ENCODE measurements at places on chromosomes 6 and 20. TPM values are rescaled to one million over a fixed set of nuclear protein-coding genes. Genes with fewer than 3 reads are reported as not detected.

Gene PEX7
- total RNA-seq: 6.6 TPM

Gene TFAP2A
- total RNA-seq: 29.4 TPM

Gene PTPRT
- not detected for total RNA-seq

Gene NUP153
- total RNA-seq: 48.3 TPM

Gene AFG1L
- total RNA-seq: 4.1 TPM

Gene CSE1L
- 272 TPM for total RNA-seq

Gene SPATS1
- total RNA-seq: not detected

Gene PTPRK
- 64.7 TPM for total RNA-seq

Gene LPA
- not detected for total RNA-seq

Gene TMEM244
- total RNA-seq: not detected

Gene RBCK1
- total RNA-seq: 137 TPM

Gene LSM2
- total RNA-seq: 93.7 TPM

Gene B4GALT5
- total RNA-seq: 18.1 TPM

Gene DEFB116
- total RNA-seq: not detected

Gene THBS2
- total RNA-seq: not detected

Gene OLIG3
- not detected for total RNA-seq

Gene IDH3B
- 261 TPM for total RNA-seq

Gene HLA-E
- total RNA-seq: 161 TPM

Gene CNBD2
- 6.7 TPM for total RNA-seq

Gene SDHAF4
- total RNA-seq: 6.2 TPM

Gene SCGN
- not detected for total RNA-seq

Gene F13A1
- total RNA-seq: not detected

Gene BMP2
- 0.73 TPM for total RNA-seq

Gene ARG1
- total RNA-seq: not detected

Gene TRIM15
- total RNA-seq: not detected

Gene HCRTR2
- total RNA-seq: not detected

Gene BPIFA1
- total RNA-seq: not detected

Gene OR2H2
- not detected for total RNA-seq

Gene RIN2
- total RNA-seq: 69.8 TPM

Gene DLL1
- 1.2 TPM for total RNA-seq

Gene GGTLC1
- not detected for total RNA-seq

Gene SIRPG
- not detected for total RNA-seq

Gene STMND1
- total RNA-seq: not detected

Gene SYCP2
- 1.8 TPM for total RNA-seq

Gene OR2B2
- not detected for total RNA-seq

Gene HAO1
- not detected for total RNA-seq

Gene SLCO4A1
- total RNA-seq: 162 TPM

Gene CYP39A1
- total RNA-seq: 0.66 TPM

Gene RAET1E
- total RNA-seq: 1.7 TPM

Gene RNF217
- 7.7 TPM for total RNA-seq

Gene SLC22A23
- total RNA-seq: 5.7 TPM

Gene ADGRF5
- total RNA-seq: 0.75 TPM

Gene FAM209B
- not detected for total RNA-seq

Gene TMEM217
- 2.4 TPM for total RNA-seq

Gene COL9A3
- total RNA-seq: 14.3 TPM

Gene RBPJL
- not detected for total RNA-seq

Data from PC-3 (cell line).